ENCODE measurements at places on chromosomes 16 and 17.

GRCh38 chr17:3835410-3836229 is 10.4 kb downstream of the NCBP3 start:
- DNase-seq = no peak

DNA sequence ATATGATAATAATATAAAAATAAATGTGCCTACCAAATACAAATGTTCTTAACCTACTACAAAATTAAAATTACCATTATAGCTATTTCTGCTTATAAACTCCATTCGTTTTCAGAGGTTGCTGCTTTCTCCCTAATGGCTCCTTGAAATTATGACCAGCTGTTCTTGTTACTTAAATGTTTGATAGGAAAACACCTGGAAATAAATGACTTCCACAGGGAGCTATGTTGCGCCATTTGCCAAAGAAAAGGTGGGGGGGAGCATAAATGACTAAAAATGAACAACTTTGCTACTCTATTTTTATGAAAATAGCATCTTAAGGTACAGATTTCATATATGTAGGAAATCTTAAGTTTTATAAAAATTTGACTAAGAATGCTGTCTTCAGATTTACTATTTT is 157.5 kb upstream of the MON1B start:
- DNase-seq = no peak

DNA sequence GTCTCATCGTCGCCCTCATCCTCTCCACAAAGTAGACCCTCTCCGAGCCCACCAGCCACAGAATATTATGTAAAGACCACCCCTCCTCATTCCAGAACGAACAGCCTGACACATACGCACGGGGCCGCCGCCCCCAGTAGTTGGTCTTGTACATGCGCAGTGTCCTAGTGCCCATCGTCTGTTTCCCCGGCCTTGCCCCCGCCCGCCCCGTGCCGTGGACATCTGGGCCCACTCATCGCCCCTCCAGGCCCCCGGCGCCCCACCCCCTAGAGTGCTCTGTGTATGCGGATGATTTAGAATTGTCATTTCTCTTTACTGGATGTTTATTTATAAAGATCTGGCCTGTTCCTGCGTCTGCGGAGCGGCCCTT is 475 bp upstream of the AMDHD2 start:
- DNase-seq = no peak

GRCh38 chr16:2532494-2533141 is 1.4 kb upstream of the CEMP1 start:
- DNase-seq = no peak

DNA sequence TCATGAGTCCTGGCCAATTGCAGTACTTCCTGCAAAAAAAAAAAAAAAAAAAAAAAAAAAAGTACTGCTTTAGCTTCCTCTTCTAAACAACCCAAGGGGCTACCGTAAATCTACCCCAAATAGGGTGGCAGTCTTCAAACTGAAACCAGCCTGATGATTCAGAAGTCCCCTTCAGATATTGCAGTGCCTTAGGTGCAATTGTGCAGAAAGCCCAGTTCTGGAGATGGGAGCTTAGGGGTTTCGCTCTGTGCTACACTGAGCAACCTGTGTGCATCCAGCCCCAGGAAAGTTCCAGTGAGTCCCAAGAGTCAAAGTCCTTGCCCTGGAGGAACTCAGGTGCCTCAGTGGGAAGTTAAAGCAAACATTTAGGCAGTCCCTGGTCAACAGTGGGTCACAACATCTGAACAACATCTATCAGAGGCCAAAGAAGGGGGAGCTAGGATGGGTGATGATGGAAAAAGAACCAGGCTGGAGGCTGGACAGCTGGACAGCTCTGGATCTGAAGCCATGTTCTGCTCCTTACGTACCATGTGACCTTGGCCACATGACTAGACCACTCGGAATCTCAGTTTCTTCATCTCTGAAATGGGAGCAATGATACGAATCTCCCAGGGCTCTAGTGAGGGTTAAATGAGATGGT is 6.7 kb upstream of the CIITA start:
- DNase-seq = no peak
